ENCODE measurements at places on chromosomes 1 and 21.

DNA sequence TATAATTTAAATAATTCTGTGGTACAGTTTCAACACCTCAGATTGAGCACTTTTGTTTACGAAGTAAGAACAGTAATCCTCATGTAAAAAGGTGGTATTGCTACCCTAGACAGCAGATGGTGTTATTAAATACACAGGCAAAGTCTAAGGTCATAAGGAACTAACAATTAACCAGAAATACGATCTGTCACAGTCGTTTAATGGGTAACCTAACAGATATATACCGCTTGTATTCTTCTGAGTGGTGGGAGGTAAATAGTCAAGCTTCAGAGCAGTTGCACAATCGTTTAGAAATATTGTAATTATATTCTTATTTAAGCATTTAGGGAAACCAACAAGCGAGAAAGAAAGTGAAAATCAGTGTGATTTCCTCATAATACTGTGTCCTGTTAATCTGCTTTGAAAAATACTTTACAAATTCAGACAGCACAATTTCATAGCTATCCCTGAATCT lies 9.8 kb upstream of the IRF2BP2 start:
- DNase-seq = no peak

- DNase-seq = no peak
These were observed 47.5 kb downstream of the MRPL39 start for GRCh38 chr21:25559746-25560145.

DNA sequence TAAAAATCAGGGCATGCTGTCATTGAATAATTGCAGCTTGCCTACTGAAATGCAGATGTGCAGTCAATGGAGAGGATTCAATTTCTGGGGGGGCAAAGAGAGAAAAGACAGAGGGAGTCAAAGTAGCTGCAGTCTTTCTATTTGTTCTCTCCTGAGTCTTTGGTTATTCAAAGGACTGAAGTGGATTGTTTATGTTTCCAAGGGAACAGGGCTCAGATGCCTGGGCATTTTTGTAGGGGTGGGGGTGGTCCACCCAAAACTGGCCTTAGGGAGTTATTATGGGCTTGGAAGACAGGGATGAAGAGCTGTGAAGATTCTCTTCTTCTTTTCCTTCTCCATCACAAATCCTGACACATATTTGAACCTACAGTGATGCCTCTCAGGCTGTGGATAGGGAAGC lies 408.8 kb upstream of the DAB1 start:
- DNase-seq = no peak

DNA sequence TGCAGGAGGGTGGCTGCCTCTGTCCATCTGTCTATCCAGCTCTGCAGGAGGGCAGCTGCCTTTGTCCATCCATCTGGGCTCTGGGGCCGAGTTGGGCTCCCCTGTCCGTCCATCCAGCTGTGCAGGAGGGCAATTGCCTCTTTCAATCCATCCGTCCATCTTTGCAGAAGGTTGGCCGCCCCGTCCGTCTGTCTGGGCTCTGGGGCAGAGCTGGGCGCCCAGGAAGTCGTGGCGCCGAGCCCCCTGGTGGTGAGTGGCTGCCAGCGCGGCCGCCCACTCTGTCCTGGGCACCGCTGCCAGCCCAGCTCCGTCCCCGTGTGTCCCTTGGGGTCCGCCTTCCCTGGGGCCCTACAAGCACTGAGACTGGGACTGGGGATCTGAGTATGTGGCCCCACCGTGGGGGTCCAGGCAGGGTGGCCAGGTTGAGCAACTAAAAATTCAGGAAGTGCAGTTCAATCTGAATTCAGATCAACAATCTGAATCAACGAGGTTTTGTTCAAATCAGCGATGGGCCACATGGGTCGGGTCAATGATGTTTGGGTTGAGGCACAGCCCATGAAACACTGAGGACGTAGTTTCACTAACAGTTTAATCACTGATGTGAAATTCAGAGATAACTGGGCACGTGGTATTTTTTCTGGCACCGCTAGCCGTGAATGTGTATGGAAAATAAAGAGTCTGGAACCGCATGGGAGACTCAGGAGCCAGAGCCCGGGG lies 99.1 kb upstream of the ACTRT2 start:
- no peak for DNase-seq

- no peak for DNase-seq
These were observed 21.3 kb downstream of the DENND2C start for GRCh38 chr1:114648503-114648902.

GRCh38 chr1:62621907-62622306 lies 24.6 kb downstream of the ANGPTL3 start:
- DNase-seq = no peak

DNA sequence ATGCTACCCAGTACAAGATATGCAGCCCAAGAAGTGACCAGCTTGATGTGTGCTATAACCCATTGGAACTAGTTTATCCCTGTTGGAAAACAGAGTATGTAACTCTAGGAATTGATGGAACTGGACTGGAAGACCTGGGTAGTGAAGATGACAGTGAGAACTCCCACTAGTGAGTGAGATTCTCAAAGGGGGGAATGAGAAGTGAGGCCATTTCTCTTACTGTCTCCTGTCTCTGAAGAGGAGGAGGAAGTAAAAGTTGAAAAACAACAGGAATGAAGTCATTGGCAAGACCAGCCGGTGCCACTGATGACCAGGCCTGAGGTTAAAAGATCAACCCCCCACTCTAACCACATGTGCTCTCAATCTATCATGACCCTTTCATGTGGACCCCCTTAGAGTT lies 20.9 kb downstream of the PLA2G2F start:
- DNase-seq = no peak

GRCh38 chr1:40392221-40392620 lies 18.7 kb downstream of the SMAP2 start:
- no peak for DNase-seq

DNA sequence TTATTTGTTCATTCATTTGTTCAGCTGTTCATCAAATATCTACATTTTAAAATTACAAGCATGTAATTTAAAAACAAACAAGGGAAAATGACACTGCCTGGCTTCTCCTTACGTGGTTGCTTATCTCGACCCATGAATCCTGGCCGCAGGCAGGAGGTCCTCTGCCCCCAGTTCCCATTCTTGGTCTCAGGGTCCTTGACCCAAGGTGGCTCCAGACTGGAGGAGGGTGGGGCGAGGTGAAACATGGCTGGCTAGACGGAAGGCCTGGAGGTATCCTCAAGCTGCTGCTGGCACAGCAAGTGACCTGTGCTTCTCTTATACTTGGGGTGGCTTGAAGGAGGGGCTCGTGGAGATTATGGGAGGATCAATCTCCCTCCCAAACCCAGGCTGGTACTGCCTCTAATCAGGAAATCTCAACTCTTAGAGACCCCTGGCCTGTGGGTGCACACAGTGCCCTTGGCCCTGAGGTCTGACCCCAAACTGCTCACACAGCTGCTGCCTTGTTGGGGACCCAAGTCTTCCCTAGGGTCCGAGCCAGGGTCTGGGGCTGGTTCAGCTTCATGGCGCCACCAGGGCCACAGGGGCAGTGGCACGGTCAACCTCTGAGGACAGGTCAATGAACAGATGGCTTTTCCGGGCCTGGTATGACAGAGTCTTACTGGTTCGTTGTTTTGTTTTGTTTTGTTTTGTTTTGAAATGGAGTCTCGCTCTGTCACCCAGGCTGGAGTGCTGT lies 63.7 kb downstream of the SCCPDH start:
- no peak for DNase-seq

DNA sequence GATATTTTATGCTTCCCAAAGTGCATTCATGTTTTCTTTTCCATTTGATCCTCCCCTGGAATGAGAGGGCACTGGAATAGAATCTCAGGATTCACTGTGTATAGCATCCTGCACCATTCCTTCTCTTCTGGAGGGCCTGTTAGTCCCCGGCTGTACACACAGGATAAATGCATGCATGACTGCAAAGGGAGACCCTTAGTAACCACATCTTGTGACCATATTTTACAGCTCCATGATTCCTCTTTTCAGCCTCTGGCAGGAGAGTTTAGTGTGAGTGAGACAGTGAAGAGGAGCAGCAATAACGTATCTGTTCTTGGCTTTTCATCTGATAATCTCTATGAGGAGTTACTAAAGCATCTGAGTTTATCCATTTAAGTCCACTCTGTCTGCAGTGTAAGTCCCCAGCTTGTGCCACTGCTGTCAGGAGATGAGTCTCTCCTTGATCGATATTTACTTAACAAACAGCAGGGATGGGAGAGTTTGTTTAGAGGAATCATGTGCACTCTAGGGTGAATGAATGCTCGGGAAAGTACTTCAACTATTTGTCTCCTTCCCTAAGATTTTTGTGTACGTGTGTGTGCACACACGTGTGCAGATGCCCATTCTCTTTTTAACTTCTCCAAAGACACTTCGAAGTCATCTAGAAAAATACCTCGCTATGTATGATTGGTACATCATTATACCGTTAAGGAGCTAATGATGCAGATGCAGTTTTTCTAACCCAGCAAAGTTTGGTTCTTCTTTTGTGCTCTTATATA lies 41.1 kb downstream of the PROX1 start:
- no peak for DNase-seq

GRCh38 chr1:244920911-244921761 lies 56.8 kb upstream of the HNRNPU start:
- no peak for DNase-seq

DNA sequence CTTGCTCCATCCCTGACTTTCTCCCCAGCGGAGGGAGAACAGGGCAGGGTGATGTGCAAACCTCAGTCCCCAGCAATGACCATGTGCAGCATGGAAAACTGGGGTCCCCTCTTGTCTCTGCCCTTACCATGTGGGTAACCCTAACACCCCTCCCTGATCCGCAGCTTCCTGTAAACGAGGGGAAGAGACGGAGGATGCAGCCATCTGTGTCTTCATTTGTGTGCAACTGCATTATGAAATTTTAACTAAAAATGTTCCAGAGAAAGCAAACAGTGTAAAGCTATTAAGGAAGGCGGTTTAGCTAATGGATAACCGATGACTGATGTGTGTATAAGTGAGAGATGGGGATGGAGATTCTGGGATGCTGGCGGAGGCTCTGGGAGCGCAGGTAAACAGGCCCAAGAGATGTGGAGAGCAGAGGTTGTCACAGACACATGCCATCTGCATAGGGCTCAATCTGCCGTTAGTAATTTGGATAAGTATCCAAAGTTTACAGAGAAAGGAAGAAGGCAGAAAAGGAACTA lies 206.6 kb downstream of the DSCAM start:
- DNase-seq = no peak
